ENCODE measurements at places on chromosomes 5 and 9.

- no peak for DNase-seq
These were observed 79.8 kb downstream of the MRPL36 start for GRCh38 chr5:1719860-1720259.

DNA sequence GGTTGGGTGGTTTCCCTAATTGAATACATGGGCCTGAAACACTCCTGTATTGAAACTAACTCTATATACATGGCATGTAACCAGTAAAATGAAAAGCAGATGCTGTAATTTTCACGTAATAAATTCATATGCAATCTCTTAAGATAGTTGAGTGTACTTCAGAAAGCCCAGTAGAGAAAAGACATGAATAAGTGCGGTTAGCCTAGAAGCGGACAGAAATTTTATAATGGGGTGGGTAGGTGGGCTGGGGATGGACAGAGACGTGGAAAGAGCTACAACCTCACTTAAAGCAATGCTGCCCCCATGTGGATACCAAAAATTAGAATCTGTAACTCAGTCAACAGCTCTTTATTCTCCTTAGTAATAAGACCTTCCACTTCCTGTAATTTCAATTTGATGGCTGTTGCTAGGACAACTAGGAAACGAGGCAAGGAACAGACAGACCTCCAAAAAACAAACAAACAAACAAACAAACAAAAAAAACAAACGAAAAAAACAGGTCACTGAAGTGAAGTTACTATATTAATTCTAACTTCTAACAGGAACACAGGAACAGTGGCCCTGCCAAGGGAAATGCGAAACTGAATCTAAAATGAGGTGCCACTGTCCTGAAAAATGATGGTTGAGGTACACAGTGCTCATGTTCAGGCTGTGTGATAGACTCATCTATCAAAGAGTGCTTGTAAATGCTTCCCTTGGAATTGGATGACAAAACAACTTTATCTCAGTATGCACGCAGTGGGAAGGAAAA, 103.4 kb upstream of the GNA14 start:
- DNase-seq, result peak; percentile 44

DNA sequence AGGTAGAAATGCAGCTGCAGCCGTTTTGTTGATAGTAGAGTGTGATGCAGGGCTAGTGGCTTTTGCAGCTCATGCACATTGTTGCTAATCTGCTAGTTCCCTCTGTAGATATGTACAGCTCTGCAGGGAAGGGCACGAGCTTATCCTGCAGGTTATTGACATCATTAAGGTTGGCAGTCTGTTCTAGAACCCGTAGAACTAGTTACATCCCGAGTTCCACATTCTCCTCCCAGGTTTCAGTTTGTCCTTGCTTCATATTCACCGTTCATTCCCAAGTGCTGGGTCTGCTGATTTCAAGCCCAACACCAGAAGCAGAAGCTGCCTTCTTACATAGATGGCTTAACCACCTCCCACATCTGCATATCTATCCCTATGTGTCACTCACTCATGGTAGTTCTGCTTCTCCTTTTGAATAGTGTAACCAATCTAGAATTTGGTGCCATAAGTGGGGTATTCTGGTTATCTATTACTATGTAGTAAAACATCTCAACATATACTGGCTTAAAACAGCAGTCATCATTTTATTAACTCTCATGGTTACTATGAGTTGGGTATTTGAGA, 38.1 kb downstream of the CRHBP start:
- DNase-seq, result no peak

- DNase-seq, result no peak
These were observed 43.3 kb upstream of the EQTN start for GRCh38 chr9:27340285-27340674.

GRCh38 chr9:27539479-27540441, 10.1 kb upstream of the MOB3B start:
- DNase-seq, result no peak

GRCh38 chr5:144219869-144220268, 49.2 kb downstream of the KCTD16 start:
- no peak for DNase-seq

DNA sequence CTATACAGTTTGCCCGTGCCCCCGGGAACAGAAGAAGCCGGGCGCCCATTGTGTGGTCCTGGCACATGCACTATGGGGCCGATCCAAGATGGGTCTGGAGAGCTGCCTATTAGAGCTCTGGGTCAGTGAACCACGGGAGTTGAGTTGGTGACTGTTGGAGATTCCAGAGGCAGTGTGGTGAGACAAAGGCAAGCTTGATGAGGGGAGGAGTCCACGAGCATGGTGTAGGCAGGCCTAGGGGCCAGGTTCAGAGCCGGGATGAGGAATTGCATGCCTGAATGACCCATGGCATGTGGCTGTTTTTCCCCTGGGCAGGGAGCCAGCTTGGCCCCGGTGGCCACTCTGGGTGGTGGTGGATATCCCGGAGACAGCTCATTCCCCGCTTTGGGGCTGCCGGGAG, 84.4 kb upstream of the STC2 start:
- DNase-seq, result no peak

DNA sequence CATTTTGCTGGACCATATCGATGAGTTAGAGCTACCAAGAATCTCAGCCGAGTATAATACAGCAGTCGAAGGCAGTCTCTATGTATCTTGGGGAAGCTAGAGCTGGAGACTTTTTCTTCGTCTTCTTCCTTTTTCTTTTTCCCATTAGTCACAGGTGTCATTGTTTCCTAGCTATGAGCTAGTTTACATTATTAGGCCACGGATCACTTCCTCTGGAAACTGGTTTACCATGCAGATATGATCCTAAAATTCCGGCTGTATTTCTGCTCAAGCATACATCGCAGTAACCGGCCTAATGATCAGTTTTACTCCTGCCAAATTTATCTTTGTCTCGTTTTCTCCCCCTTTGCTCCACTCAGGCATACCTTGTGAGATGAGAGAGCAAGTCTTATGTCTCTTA, 312.8 kb downstream of the ARHGAP26 start:
- DNase-seq, result no peak

- DNase-seq, result peak; percentile 52
These were observed 449 bp upstream of the PCSK5 start for GRCh38 chr9:75889977-75890471.

DNA sequence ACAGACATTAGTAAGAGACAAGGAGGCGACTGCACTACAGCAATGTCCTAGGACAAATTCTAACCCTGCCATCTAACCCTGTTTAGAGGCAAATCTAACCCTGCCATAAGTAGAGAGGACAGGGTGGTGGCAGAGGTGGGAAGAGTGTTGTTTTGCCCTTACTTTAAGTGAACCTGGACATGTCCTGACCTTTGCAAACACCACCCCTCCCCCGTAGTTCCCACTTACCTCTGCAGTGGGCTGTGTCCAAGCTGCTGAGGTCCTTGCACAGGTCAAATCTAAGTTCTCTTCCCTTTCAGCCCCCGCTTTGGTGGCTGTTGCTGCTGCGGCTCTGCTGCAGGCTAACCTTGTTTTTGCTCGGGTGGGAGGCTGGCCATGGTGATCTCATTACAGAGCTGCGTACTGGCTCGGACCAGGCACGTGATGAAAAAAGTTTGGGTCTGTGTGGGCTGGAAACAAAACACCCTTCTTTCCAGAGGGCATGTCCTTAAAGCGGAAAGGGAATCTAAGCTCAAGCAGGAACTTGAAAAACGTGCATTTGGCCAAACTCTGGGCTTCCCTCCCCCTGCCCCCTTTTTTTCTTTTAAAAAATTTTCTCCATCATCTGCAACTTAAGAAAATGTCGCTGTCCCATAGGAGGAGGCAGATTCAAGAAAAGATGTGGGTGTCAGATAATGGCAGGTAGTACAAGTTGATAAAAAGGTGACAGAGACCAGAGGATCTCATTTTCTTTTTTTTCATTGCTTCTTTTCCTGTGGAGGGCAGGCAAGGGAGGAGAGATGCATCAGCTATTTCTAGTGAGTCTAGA, at the start of gene FAXDC2:
FAXDC2 (minus strand) TSS at position 349 of the 808 bp plus-strand sequence. CDS start 12,425 bp downstream, outside the sequence.
- DNase-seq, result no peak

GRCh38 chr9:73689051-73689870, 537.6 kb downstream of the ANXA1 start:
- no peak for DNase-seq

DNA sequence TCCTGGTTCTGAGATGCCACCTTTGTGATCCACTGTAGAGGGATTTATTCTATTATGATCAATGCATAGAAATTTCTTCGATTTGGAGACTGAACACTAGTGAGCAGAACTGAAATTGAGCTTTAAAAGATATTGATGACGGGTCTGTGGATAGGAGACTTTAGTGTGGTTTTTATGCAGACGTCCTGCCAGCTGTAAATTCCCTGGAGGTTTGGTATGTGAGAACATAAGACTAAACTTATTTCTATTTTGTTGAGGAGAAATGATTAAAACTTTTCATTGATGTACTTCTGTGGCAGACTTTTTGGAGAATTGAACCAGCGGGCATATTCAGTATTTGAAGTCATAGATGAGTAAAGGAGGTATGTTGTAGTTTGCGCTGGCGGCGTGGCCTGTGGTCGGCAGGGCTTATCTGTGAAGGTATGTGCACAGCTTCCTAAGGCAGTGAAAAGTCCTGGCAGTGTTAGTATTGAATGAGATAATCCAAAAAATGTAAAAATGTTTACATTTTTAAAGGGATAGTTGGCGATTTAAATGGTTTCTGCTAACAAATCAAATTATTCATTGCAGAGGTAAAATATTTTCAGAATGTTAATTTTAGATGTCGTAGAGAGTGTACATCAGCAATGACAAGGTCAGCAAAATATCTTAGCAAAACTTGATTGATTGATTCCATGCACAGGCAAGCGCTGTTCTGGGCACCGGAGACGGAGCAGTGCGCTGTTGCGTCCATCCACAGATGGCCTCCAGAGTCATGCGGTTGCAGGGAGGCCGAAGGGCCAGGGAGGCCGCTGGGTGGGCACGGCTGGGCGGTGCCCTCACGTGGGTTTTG, 20.4 kb downstream of the TENT4A start:
- DNase-seq, result no peak

- DNase-seq, result no peak
These were observed 38.9 kb downstream of the SERINC5 start for GRCh38 chr5:80216753-80217596.

GRCh38 chr5:43149231-43149630, 28.5 kb downstream of the ZNF131 start:
- DNase-seq, result no peak

DNA sequence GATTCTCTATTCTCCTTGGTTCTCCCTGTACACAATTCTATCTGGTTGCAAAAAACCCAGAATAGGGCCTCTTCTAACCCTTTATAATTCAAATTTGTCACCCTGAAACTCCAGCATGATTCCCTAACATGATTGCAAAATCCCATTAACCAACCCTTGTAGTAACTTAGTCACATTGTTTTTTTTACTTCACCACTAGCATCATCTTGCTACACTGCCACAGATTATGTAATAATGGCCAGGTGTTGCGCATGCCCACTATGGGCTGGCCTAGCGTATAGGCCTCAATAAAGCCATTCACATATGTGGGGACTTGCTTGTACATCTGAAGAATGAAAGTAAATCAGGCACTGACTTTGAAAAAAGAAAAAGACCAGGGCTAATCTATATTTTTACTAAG, 25.7 kb downstream of the FAM170A start:
- peak; percentile 50 for DNase-seq

DNA sequence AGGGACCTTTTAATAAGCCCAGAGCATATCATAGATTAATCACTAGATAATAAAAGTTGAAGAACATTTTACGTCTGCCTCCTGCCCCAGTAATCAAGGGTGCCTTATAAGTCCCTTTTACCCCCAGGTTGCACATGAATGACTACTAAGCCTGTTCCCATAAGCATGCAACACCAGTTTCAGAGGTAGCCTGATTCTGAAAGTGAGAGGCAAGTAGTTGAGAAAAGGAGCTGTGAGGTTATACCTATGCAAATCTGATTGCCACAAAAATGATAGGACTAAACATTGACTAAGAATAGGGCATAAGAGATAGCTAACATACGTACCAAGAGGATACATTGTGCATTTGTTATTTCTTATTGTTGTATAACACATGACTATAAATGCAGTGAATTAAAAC, 681.9 kb downstream of the ISL1 start:
- no peak for DNase-seq

DNA sequence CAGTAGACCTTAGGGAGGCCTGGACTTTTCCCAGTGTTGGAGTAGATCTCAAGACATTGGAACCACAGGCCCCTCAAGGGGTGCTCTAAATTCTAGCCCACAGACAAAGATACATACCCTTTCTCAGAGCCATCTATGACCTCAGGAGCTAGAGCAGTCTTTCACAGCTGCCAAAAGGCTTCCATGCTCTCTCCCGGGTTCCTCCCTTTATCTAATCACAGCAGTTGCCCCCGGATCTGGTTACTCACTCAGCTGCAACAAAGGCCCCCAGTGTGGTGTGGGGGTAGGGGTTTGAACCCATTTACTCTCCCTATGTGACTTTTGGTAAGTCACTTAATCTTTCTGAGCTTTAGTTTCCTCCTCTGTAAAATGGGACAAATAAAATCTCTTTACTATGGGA, 27.0 kb downstream of the POU4F3 start:
- no peak for DNase-seq

DNA sequence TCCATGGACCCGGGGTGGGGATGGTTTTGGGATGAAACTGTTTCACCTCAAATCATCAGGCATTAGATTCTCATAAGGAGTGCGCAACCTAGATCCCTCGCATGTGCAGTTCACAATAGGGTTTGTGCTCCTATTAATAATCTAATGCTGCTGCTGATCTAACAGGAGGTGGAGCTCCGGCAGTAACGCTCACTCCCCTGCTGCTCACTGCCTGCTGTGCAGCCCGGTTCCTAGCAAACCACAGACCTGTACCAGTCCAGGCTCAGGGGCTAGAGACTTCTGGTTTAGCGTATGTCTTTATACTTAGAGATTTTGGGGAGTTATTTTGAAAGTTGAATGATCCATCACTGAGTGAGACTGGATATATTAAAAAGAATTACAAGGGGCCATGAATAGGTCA, 50.2 kb downstream of the RICTOR start:
- DNase-seq, result no peak

DNA sequence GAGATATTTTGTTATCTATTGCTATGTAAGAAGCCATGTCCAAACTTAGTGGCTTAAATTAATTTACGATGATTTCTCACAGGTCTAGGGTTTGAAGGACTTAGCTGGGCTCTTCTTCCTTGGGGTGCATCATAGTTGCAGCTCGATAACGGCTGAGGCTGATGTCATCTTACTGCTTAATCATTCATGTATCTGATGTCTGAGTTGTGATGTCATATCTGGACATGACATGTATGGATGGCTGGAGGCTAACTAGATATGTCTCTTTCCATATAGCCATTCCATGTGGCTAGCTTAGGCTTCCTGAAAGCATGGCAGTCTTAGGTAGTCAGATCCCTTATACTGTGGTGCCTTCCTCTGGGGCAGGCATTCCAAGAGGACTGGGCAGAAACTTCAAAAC, 31.6 kb downstream of the ADGRV1 start:
- DNase-seq, result no peak

DNA sequence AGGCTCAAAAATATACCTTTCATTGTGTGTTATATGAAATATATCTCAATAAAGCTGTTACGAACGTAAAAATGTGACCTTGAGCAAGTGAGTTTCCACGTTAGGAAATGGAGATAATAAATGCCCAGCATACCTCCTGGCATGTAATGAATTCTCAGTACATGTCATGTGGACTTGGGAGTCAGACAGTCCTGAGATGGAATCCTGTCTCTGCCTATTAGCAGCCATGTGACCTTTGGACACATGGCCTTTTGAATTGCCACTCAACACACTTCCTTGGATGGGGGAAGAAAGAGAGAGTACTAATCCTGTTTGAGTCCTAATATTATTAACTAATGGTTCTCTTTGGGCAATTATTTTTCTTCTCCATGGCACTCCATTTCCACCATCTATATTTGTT, 25.7 kb downstream of the TRIM32 start:
- no peak for DNase-seq

All from NCI-H460 (cell line).